Iris pigment epithelial cell (primary cell): ENCODE measurements at places on chromosomes 6 and 20.

DNA sequence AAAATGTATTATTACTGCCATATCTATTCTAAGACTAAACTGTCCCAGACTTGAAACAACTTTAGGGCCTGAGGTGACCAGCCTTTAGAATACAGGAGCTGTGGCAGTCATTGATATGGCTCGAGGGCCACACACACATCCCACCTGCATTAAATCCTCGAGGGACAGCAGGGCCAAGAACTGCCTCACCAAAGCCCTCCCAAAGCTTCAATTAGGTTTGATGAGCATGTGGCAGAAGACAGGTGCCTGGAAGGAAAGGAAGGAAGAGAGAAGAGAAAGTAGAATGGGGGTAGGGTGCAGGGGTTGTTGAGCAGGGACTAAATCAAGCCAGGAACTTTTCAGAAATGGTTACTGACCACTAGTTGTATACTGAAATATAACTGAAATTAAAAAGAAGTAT lies 115.0 kb downstream of the PDSS2 start:
- DNase-seq = no peak

- no peak for DNase-seq
Measured at GRCh38 chr6:30837870-30838269, 46.4 kb upstream of the DDR1 start.

GRCh38 chr6:28988536-28989311 lies 16.4 kb downstream of the ZNF311 start:
- DNase-seq = peak; percentile 81

DNA sequence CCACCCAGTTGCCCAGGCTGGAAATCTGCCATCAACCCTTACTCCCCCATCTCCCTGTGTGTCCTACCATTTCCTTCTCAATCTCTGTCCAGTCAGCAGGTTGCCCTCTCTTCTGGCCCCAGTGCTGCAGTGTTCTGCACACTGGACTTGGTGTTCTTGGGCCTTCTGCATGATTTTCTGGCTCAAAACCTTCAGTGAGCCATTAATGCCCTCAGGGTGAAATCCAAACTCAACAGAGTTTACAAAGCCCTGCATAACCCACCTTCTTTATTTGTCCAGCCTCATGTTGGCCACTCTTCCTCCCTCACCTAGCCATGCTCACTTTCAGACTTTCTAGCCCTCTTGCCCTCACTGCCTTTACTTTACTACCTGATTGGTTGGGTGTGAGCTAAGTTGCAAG lies 5.0 kb upstream of the GSTA3 start:
- DNase-seq = no peak

DNA sequence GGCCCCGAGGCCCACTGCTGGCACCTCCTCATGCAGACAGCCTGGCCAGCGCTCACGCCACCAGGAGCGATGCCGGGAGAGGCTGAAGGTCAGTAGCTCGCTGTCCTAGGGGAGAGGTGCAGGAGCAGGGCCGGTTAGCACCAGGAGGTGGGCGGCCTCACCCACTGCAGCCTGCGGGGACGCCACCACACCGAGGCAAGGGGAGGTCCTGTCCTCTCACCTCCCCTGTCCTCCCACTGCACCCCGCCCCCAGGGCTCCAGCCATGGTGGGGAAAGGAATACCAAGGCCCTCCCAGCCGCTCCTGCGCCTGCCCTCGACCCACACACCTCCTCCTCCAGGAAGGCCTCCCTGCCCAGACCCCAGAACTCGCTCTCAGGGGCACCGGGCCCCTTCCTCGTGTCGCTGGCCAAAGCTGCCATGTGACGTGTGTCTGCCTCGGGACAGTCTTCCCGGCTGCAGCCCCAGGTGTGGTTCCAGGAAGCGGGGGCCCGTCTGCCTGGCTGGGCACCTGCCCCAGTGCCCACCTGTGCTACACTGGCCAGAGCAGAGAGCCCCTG lies 6.5 kb downstream of the NKAIN4 start:
- DNase-seq = no peak

- no peak for DNase-seq
Measured at GRCh38 chr6:3809515-3809891, 39.7 kb upstream of the FAM50B start.

DNA sequence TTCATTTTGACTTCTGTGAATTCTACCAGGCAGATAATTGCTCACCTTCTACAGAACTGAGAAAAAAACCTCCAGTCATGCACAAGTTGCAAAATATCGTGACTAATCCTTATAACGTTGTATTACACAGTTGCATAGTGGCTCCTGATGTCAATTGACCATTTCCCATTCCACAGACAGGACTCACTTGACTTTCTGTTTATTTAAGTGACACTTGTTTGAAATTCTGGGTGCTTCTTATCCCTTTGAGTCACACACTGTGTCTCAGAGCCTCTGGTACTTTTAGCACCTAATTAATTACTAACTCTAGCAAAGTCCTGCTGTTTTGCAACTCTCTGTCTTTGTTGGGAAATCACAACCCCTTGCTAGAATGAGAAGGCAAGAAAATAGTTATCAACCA lies 16.2 kb upstream of the RSPO3 start:
- peak; percentile 92 for DNase-seq

DNA sequence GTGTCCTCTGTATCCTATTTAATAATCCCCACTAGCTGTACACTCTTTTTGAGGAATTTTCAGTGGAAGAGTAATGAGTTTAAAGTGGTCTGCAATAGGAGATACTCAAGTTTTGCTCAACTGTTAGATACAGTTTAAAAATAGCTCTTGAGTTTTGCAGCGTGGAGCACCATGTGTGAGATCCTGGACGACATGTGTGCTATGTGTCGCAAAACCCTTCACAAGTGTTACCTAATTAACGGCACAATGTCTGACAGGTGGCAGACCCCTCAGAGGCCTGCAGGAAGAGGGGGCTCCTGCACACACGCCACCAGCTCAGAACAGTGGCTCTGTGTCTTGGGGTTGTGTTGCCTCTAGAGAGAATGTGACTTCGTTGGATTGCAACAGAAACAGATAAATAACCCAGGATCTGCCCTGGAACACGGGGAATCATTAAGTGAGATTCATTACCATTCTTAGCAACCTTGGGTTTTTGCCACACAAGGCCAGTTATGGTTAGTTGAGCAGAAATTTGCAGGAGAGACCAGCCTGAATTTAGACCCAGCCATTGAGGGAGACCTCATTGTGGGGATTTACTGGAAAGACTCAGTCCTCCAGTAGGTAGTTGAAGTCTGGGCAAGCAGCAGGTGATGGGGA lies 73.8 kb downstream of the SASH1 start:
- no peak for DNase-seq

DNA sequence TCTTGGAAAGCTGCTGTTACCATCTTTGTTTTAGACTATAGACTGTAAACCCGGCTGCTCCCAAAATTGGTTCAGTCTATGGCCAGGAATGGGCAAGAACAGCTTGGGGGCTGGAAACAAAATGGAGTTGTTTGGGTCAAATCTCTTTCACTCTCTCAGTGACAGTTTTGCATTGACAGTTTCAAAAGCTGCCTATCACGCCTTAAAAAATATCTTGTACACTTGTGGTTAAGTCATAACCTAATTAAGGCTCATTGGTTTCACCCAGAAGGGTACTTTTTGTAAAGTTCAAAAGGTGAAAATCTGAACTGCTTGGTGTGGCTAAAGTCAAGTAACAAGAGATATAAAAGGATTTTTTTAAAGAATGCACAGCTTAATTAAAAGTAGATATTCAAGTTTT lies 76.1 kb upstream of the PRL start:
- DNase-seq = no peak

DNA sequence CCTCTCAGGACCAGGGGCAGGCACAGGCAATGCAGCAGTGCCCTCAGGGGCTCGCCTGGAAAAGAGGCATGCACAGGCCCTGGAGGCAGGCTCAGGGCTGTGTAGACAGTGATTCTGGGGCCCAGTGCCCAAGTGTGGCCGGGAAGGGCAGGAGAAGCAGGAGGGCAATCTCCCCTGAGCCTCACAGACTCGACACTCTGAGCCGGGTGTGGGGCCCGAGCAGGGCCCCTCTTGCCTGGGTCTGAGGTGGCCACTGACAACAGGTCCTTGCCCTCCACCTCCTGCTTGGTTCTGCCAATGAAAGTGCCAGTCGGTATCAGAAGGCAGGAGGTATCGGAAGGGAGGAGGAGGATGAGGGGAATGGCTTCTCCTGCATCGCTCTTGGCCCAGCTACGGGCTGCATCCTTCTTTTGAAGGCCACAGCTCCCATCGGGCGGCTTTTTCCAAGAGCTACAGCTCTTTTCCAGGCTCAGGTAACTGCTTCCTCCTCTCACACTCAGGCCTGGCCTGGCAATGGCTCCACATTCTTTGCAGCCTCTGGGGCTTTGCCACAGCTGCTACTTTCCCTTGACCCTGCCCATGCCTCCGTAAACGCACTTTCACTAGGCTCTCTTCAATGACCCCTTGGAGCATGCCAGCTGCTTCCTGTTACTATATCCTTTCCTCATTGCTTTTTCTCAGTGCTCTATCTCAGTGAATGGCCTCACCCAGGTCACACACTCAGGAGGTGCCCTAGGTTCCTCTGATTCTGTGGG lies 24.5 kb downstream of the GABRR2 start:
- no peak for DNase-seq

DNA sequence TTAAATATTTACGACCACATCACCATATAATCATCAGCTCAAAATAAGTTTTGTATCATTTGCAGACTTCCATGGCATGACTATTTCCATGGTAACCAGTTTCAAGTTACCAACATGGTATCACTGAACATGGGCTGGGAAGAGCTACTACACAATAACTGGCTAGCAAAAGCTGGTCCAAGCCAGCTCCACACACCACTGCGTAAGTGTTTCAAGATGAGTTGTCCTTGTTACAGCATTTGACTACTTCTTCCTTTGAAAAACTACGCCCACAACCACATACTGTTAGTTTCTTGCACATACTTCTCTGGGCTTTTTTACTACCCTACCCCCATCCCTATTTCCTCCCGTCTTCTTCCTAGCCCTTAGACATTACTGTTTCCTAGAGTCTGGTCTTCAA lies 8.5 kb downstream of the CD164 start:
- DNase-seq = no peak

- no peak for DNase-seq
Measured at GRCh38 chr6:110900028-110900598, 25.5 kb downstream of the AMD1 start.

DNA sequence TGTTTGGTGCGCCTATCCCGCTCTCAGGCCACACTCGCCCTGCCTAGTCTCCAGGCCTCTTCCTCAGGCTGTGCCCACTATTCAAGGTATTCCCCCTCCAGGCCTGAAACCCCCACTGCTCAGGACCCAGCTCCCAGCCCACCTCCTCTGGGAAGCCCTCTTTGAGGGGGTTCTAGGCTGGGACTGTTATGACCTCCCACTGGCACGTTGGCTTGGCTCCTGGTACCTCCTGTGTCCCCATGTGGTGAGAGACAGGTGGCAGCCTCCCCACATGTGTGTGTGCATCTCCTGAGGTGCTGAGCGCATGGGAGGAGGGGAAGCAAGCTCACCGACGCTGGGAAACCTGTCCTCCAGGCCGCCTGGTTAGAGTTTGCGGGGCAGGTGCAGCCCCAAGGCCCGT lies 82.5 kb downstream of the EDN3 start:
- no peak for DNase-seq

DNA sequence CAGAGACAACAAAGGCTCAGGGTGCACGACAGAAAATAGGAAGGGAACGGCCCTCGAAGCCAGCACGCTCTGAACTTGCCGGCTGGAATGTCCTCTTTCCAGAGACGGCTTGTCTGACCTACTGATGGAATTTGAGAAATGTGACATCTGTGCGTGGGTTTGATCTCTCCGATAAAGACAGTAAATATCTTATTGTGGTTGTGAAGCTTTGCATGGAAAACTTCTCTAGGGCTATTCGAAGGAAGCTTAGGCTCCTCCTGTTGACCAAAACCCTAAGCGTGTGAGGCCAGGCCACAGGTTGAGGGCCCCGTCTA lies 247.3 kb downstream of the ZNF217 start:
- DNase-seq = peak; percentile 25

DNA sequence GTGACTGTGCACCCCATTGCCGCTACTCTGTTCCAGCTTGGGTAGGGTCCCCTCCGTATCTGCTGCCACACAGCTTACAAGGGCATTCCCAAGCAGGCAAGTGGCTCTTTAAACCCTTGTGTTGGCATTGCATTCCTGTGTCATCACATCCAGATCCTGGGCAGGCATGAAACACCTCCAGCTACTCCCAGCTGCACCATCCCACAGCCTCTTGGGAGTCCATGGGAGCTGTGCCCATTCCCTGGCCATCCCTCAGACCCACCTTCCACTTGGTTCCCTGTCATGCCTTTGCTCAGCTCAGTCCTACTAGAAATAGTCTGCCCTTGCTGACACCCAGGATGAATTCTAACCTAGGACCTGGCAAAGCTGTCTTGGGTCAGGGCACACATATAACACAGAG lies 87.7 kb downstream of the PSMG4 start:
- no peak for DNase-seq

DNA sequence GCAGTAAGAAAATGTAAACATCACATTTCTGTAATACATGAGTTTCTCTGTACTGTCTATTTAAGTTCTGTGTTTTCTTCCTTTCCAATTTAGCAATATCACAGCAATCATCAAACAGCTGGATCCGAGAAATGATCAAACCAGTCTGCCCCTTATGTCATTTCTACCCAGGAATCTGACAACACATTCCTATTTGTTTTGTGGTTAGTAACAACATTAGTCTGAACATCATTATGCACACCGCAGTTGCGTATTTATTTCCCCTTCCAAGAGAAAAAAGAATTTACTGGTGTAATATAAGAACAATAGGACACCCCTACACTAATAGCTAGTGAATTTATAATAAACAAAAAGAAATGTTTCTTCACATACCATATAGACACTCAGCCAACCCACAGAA lies 179.5 kb downstream of the BTBD9 start:
- DNase-seq = peak; percentile 39

DNA sequence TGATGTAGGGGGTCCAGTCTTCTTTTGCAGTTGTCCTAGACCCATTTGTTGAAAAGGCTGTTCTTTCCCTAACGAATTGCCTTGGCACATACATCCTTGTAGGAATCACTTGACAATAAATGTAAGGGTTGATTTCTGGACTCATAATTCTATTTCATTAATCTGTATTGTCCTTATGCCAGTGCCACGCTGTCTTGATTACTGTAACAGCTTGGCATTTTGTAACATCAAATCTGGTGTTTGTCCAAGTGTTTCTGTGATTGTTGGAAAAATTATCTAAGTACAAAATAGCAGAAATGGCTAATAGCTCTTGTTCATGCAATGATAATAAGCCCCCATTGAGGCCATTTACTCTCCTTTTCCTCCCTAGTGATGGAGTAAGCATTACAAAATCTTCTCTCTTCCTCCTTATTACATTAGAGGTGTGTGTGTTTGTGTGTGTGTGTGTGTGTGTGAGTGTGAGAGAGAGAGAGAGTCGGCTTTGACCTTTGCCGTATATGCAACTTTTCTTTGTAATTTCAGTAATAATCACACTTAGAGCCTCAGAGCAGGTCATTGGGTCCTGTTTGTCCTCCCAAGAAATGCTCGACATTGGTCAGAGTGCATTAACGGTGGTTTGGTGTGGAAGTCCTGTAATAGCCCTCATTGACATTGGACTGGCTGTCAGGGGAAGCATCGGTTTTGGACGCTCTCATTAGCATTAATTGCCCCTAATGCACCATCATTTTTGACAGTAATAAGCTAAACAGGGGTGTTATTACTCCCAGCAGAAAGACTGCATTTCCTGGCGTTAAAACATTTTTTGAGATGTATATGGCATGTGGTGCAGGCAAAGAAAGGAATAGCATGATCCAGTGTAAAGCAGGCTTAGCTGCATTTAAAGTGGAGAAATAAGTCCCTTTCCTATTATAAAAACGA lies 40.7 kb upstream of the MROH8 start:
- DNase-seq = no peak
